ENCODE measurements at places on chromosomes 4 and X.

DNA sequence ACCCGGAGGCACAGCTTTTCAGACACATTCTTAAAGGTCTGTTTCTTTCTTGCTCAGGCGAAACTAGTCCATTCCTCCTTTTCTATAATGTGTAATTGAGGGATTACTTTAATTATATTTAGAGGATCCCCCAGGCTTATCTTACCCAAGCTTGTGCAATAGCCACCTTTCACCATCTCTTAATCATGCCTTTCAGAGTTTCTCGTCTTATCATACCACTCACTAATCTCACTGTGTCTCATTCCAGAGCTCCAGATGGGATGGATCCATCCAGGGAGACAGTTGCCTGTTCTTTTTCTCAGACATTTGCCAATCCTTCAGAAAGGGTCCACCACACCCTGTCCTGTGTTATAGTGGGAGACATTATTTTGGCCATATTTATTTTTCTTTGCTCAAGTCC lies 12.5 kb downstream of the SPARCL1 start:
- no peak for DNase-seq

DNA sequence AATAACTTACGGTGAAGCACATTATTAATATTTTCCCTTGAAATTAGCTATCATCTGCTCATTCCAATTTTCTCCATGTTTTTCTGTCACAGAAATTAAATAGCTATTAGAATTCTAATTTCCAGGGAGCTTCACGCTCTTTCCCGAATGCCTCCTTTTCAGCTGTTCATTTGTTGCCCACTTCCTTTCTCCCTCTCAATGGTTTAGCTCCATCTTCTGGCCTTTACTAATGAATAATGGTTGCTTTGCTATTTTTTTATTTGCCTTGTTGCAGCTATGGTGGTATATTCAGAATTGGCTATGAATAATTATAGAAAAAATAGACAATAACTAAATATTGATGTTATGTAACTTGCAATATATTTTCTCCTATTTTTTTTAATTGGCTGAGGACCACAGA lies 70.5 kb downstream of the GRIA2 start:
- peak; percentile 30 for DNase-seq

GRCh38 chr4:53476232-53477037 lies 99.0 kb downstream of the FIP1L1 start:
- DNase-seq: peak; percentile 49

DNA sequence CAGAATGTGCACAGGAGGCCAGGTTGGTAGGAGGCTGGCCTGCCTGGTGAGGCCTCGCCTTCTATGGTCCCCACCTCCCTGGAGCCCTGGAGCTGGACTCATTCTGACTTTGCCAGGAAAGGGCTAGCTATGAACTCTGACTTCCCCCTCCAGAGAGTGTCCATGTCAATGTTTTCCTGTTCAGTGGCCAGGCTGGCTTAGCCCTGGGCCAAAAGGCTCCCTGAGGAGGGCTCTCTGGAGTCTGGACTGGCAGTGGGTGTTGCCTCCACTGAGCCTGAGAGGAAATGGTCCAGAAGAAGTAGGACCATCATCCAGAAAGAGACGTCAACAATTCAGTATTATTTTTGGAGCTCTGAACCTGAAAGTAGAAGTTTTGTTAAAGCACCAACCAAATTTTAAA lies 178.7 kb downstream of the CHIC2 start:
- no peak for DNase-seq

GRCh38 chr4:69951602-69952001 lies 13.9 kb downstream of the CSN2 start:
- no peak for DNase-seq

DNA sequence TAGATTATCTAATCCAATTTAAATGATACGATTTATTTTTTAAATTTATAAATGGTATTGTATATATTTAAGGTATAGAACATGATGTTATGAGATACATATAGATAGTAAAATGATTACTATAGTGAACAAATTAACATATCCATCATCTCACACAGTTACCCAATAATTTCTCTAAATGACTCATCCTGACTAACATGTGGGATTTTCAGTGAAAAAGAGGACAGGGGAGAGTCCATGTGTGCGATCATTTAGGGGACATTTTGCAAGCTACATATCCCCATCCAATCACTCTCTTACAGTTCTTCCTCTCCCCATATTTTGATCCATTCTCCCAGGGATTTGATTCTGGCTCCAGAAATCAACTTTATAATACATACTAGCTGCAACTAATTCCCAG lies 88.2 kb downstream of the ABCB7 start:
- DNase-seq: no peak

Data from kidney glomerular epithelial cell (primary cell).